RWPE1 (cell line): ENCODE measurements at places on chromosomes 3 and 15.

DNA sequence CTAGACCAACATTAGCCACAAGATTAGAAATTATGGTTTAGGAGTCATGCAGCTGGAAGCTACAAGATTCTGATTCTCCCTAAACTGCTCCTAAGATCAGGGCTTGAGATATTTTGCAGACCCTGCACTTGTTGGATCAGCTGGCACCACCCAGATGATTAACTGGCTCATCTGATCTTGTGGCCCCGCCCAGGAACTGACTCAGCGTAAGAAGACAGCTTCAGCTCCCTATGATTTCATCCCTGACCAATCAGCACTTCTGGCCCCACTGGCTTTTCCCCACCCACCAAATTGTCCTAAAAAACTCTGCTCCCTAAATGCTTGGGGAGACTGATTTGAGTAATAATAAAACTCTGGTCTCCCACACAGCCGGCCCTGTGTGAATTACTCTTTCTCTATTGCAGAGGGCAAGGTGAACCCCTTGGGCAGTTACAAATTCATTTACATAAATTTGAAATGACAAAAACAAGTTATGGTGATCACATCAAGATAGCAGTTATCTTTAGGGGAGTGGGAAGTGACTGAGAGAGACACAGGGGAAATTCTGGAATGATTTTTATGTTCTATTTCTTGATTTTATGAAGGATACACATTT, 76.5 kb downstream of the CD200R1L start:
- peak; percentile 30 for DNase-seq

DNA sequence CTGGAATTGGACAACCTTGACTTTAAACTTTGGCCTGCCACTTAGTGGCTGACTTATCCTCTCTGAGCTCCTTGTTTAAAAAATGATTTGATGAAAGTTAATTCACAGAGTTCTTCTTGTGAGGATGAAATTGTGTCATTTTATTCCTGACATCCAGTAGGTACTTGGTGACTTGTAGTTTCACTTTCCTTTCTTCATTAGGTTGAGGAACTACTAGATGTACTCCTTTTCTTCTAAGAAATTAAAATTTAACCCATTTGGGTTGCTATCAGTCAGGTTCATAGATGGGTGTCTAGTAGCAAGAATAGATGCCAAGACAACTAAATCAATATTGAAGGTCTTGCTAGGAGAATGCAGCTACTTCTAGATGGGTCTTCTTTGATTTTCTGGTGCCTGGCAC, 5.2 kb downstream of the NR1D2 start:
- no peak for DNase-seq

DNA sequence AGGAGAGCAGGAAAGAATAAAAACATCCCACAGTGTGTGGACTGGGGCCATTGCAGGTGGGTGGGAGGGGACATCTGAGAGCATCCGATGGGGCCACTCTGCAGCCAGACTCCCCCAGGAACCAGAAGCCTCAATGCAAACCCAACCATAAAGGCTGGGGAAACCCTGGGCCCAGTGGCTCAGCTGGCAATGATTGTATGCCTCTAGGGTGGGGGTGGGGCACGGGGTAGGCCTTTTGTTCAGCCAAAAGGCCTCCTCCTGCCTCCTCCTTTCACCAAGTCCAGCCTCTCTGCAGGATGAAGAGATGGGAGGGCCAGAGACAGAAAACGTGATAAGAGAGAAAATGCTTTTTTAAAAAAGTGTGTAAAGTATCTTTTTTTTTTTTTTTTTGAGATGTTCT, 45.5 kb upstream of the HERC1 start:
- no peak for DNase-seq

DNA sequence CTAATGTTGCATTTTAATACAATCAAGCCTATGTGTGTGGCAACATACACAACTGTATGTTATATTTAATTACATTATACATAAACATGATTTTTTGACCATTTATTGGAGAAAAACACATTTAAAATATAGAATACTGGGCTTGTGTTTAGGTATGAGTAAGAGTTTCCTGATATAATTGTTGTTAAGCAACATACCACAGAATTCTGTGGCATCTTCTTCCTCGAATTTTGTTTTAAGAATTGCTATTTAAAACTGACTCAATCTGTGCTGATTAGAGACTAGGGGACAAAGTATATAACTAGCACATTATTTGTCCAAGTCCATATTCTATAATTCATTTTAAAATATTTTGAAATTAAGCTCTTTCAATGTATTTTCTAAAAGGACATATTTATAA, 376.8 kb upstream of the THBS1 start:
- no peak for DNase-seq

DNA sequence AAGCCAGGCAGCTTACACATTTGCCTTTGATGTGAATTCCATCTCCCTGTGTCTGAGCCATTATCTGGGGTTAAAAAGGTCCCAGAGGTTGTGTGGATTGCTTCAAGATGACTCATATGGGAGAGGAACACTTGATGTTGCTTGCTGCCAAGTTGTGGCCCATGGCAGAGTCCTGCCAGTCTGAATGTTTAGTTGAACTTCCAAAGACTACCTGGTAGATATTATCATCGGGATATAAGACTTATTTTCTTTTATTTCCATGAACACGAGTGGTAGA, 85.6 kb downstream of the TJP1 start:
- peak; percentile 89 for DNase-seq

DNA sequence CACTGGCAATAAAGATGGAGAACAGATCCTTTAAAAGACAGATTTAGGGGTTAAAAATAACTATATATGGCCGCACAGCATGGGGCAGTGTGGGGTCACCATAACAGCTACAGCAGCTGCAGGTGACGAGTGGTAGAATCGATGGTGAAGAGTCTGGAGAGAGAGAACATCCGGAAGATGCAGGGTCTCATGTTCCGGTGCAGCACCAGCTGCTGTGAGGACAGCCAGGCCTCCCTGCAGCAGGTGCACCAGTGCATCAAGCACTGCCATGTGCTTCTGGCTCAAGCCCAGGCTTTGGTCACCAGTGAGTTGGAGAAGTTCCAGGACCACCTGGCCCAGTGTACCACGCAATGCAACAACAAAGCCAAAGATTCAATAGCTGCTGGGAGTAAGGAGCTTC, 93.7 kb upstream of the IMPG2 start:
- DNase-seq = no peak

DNA sequence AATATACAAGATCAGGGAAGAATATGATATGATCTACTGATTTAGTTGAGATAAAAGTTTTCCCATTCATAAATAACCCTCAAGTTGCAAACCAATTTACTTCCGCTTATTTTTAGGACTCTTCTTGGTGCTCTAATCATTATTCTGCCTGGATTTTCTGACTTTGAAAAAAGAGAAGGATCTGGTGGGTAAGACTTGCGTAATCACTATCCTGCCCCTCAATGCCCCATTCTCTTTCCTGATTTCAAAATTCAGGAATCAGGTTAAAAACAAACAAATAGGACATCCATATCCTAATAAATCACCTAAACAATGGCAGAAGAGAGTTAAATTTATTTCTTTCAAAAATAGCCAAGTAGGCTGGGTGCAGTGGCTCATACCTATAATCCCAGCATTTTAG, 127.5 kb downstream of the CLASP2 start:
- no peak for DNase-seq

DNA sequence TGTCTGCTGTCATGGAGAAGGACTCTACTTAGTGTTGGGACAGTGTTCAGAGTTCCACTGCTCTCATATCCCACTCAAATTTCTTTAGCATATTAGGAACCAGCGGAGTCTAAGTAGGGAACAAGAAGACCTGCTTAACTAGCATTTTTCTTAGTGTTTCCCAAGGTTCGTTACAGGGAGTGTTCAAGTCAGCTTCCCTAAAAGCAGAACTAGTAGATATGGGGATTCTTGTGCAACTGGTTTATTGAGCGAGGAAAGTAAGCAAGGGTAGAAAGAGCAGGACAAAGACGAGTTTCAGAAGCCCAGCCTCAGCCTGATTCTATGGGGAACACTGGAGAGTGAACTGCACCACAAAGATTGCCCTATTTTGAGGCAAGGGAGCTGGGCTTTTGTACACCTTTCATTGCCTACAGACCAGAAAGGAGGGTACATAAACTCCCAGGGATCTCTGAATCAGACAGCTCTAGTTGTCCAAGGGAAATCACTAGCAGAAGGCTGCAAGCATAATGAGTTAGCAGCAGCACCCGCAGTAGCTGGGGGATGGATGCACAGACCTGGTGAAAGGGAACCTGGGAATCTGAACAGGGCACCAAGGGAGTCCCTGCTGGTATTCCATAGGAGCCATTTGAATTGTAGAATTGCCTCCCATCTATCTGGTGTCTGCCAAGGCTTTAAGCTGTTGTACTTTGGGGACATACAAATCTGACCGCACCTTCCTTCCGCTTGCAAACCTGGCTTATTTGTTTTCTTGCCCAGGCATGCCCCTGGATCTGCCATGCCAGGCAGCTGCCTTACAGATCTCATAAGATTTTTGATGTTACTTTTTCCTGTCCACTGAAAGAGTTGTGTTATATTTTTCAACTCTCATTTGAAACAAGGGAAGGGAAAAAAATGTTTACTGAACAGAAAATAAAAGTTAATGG, 15.1 kb downstream of the CMTM7 start:
- no peak for DNase-seq

GRCh38 chr15:64343841-64344240, 12.1 kb downstream of the CSNK1G1 start:
- no peak for DNase-seq

DNA sequence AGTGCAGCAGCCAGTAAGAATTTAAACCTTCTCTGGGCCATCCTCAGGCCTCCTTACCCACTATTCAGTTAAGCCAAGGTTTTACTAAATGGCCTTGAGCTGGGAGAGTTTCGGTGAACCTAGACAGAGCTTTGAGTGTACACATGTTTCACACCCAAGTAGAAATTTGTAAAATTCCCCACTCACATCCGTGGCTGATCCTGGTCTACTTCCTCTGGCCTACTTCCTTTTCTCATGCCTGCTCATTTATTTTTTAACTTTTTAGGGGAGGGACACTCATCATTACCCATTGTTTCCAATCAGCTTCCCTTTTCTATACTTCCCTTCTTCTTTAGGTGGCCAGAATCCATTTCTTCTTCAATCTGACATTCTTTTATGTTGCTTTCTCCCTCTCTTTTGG, 7.6 kb downstream of the CX3CR1 start:
- DNase-seq = no peak

DNA sequence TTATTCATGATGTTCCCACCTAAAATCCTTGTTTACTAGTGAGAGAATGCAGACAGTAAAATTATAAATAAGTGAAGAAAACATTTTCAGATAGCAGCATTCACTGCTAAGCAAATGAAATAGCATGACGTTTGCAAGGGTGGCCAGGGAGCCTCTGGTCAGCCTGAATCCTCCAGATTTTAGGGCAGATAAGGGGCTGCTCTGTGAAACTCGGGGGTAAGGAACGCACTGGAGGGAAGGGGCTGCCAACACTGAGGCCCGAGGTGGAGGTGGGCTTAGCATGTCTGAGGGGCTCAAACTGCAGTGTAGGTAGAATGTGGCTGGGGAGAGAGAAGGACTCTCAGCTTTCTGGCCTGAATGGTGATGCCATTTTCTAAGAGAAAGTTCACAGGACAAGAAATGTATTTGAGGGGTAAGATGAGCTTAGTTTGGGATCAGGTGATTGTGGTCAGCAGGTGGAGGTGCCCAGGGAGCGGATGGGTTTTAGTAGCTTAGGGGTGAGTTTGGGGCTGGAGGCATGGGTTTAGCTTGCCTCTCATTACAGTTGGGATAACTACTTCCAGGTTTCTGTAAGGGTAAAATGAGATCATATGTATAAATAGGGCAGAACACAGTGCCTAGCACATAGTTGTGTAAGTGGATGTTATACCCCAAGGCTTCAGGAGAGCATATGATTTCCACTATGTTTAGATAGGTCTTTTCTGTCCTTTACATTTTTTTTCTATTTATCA, 20.5 kb downstream of the GPR171 start:
- DNase-seq = no peak

GRCh38 chr3:186526256-186526606, 17.9 kb downstream of the CRYGS start:
- DNase-seq = no peak

- no peak for DNase-seq
Measured at GRCh38 chr15:100332231-100332630, 9.5 kb downstream of the ADAMTS17 start.

DNA sequence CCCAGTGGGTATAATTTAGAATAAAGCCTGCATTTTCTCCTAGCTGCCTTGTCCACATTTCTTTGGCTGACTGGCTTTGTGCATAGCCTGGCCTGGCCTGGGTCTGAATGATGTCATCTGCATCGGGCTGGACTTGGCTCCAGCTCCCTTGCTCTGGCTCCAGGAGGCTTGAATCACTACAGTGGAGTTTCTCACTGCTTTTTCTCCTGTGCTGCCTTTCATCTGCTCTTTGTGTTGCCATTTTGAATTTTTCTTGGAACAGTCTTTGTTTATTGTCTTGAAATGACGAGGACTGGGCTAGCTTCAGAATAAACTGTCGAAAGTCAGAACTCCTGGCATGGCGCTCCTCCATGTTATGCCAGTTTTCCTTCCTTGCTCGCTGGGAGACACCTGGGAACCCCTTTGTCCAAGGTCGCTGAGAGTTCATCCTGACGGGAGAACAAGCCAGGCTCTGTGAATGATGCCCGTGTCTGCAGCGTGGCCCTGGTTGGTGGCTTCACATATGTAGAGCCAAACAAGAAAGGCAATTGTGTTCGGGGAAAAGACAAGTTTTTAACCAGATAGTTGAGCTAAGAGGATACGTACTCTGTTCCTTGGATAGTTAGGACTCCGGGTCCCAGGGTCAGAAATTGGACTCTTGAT, 258.9 kb downstream of the PDZRN3 start:
- no peak for DNase-seq

DNA sequence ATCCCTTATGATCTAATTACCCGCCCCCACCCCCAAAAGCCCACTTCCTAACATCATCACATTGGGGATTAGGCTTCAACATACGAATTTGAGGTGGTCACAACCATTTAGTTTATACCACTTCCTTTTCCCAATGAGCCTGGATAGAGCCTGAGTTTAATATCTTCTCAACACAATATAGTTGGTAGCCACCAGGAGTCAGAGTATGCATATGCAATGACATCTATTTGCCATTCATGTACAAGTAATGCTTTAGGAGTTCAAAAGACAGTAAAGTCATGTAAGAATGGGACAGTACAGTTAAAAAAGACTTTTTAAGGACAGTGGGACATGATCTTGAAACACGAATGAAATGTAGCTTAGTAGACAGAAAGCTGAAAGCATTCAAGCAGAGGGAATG, 172.4 kb downstream of the DCLK3 start:
- no peak for DNase-seq

- no peak for DNase-seq
Measured at GRCh38 chr3:52530918-52531826, 2.5 kb downstream of the NT5DC2 start.

GRCh38 chr3:120756061-120756460, 13.5 kb downstream of the GTF2E1 start:
- no peak for DNase-seq

- DNase-seq = no peak
Measured at GRCh38 chr3:37489355-37489754, 315.0 kb upstream of the LRRFIP2 start.
